WTC11 (cell line): ENCODE measurements at places on chromosomes 13 and 19.
A peak's percentile ranks its signal among the peaks of the same experiment; 100 is the strongest.

DNA sequence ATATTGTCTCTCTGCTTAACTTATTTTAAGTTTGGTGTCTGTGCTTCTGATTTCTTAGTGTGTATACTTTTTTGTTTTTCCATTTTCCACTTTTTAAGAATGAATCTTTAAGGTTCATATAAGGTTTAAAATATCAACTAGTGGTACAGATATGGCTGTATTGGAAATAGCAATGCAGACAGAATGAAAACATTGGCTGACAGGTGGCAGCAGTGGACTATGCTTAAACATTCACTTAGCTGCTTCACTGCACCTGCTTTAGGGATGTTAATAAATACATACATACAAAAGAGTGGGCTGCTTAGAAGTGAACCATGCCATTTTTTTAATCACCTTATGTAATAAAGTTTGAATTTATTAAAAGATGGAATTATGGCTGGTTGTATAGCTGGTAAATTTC lies 27.3 kb downstream of the TM9SF2 start:
- no peak for DNase-seq

GRCh38 chr13:52359534-52359933 lies 46.4 kb downstream of the THSD1 start:
- no peak for DNase-seq

DNA sequence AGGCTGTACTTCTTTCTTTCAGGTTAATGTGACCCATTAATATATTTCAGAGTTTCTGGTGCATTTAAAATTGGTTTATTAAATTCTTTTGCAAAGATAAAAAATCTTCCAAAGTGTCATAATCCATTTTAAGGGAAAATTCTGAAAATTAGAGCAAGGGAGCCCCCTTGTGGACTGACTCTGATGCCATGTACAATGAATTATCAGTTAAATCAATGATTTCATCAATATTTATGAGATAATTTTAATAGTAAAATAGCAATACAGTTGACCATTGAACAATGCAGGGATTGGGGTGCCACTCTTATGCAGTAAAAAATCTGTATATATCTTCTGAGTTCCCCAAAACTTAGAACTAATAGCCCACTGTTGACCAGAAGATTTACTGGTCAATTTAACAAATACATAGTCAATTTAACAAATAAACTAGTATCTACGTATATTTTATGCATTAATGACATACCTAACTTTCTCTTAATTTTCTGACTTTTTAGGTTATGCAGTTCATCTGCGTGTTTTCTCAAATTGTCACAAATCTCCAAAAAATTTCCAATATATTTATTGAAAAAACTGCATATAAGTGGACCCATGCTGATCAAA lies 479.1 kb upstream of the MIR17HG start:
- DNase-seq = no peak

- no peak for DNase-seq
Observed at GRCh38 chr13:32530841-32531253, 7.7 kb downstream of the N4BP2L2 start.

- DNase-seq = no peak
Observed at GRCh38 chr13:23805821-23806220, 83.4 kb downstream of the MIPEP start.

DNA sequence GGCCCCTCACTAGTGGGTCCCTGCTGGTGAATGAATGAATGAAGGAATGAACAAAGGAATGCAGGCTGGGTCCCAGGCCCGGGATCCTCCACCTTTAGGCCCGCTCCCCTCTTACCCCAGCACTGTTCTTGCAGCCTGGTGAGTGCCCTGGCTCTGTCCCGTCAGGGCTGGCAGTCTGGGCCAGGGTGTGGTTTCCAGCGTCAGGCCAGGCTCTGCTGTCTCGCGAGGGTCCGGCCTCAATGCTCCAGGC lies 317 bp downstream of the LYL1 start:
- DNase-seq = no peak

GRCh38 chr19:28977826-28978225 lies 235.1 kb downstream of the UQCRFS1 start:
- DNase-seq = peak; percentile 36

DNA sequence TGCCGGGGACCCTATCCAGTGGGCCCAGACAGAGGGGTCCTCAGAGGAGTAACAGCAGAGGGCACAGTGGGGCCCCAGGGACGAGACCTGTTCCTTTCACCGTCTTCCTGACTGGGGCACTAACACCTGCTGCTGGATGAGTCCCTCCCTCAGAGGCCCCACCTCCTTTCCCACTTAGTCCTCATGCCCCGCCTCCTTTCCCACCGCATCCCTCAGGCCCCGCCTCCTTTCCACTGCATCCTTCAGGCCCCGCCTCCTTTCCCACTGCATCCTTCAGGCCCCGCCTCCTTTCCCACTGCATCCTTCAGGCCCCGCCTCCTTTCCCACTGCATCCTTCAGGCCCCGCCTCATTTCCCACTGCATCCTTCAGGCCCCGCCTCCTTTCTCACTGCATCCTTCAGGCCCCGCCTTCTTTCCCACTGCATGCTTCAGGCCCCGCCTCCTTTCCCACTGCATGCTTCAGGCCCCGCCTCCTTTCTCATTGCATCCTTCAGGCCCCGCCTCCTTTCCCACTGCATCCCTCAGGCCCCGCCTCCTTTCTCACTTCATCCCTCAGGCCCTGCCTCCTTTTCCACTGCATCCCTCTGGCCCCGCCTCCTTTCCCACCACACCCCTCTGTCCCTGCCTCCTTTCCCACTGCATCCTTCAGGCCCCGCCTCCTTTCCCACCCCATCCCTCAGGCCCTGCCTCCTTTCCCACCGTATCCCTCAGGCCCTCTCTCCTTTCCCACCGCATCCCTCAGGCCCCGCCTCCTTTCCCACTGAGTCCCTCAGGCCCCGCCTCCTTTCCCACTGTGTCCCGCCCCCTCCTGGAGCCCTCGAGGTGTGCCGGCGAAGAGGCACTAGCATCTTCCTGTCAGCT lies 6.7 kb downstream of the SPPL2B start:
- no peak for DNase-seq

DNA sequence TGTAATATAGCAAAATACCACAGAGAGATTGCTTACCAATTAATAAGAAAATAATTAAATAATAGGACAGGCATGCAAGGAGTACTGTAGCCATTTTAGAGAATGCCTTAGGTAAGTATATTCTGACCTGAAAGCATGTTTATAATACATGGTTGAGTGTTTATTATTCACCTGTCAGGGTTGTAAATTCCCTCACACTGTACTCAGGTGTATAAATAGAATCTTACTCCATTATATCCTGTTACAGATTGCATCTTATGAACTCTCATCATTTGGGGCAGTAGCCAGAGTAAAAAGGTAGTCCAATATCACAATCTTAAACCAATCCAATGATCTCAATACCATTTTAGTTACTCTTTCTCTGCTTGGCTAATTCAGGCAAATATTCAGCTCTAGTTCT lies 35.8 kb upstream of the GTF2F2 start:
- no peak for DNase-seq

DNA sequence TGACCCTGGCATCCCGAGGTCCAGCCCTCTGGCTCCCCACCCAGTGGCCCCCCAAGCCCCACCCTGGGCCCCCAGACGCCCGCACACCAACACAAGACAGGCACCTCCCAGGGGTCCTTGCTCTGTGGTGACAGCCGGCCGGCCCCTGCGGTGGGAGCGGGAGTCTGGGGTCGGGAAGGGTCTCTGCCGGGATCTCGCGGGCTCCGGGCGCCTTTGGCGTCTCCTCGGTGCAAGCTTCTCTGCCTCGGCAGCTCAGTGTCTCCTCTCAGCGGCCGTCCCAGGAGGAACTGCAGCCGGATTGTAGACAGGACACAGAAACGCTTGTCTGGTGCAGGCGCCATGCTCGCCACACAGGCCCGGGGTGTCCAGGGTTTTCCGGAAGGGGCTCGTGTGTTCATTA lies 43.7 kb downstream of the TMEM255B start:
- DNase-seq = peak; percentile 62

DNA sequence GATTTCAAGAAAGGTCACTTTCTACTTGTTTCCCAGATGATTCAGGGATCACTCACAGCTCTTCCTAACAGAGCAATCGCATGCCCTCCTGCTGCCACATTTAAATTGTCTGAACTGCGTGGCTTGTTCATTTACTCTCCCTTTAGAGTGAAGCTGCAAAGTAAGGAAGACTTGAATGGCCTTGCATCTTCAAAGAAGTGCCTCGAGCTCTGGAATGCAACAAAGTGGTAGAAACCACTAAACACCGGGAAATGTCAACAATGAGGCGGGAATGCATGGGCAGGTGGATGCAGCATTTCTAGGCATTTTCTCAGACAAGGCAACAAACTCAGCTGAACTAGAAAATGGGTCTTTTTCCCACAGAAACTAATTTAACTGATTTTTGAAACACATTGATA lies 10.3 kb upstream of the DACH1 start:
- DNase-seq = peak; percentile 37

- no peak for DNase-seq
Observed at GRCh38 chr19:2811221-2811722, 8.4 kb upstream of the ZNF554 start.

- no peak for DNase-seq
Observed at GRCh38 chr13:100363874-100364273, 224.7 kb downstream of the GGACT start.

DNA sequence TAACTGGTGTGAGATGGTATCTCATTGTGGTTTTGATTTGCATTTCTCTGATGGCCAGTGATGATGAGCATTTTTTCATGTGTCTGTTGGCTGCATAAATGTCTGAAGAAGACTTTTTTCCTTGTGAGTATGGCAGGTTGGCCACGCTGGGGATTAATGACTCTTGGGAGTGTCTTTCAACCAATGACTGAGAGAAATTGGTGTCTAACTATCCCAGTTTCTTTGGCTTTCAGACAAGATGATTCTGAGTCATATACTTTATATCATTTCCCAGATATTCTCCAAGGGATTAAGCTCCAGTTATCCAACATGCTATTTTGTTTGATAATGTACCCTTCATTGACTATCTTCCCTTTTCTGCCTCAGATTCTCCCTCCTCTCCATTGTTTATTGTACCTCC lies 35.5 kb upstream of the CSNK1A1L start:
- DNase-seq = no peak

GRCh38 chr13:30307194-30307970 lies at the start of gene KATNAL1:
TSS of gene KATNAL1 (minus strand) at chr13:30307551. CDS start at chr13:30283777, 23,774 bp downstream.
- DNase-seq = peak; percentile 73

DNA sequence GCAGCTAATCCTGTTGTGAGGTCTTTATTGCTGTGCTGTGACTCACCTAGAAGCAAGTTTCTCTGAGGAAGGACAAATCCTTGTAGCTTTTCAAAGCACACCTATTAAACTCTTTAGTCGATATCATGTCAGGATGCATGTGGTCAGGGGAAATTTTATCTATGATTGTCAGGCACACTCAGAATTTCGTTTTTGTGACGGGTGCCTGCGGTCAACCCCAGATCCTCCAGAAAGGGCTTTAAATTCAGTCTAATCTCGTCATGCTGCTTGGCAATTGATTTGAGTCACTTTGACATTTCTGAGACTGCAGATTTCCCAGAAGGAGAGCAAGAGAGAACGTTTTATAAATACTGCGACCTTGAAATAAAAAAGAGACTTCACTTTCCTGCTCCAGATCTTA lies 316.9 kb downstream of the FGF9 start:
- no peak for DNase-seq
